ENCODE measurements at places on chromosomes 7 and 10.

- no peak for DNase-seq
These were observed 14.2 kb upstream of the PRF1 start for GRCh38 chr10:70616761-70617160.

- DNase-seq, result no peak
These were observed 128.1 kb upstream of the ACBD5 start for GRCh38 chr10:27368706-27369105.

DNA sequence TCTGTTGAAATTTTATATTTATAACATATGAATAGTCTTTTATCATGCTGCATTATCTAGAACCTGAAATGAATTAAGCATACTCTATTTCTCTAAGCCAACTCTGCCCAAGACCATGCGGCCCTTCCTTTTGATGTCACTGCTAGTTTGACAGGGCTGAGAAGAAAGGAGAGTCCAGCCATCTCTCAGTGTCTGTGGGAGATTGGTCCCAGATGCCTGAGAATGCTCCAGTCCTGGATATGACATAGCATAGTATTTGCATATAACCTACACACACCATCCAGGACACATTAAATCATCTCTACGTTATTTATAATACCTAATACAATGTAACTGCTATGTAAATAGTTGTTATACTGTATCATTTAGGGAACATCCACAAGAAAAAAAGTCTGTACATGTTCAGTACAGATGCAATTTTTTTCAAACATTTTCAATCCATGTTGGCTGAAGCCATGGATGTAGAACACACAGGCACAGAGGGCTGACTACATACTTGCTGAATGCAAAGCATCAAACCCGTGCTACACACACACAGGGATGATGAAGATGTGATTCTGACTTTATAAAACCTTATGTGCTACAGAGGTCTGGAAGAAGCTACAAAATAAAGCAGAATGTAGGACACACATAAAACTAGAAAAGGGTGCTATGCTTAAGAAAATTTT is 315.4 kb downstream of the PARD3 start:
- no peak for DNase-seq

- DNase-seq, result no peak
These were observed 130.1 kb upstream of the SHH start for GRCh38 chr7:155942226-155942950.

- DNase-seq, result no peak
These were observed 81.9 kb downstream of the SKAP2 start for GRCh38 chr7:26782501-26782900.

- DNase-seq, result no peak
These were observed 47.6 kb downstream of the PDGFA start for GRCh38 chr7:471866-472639.

DNA sequence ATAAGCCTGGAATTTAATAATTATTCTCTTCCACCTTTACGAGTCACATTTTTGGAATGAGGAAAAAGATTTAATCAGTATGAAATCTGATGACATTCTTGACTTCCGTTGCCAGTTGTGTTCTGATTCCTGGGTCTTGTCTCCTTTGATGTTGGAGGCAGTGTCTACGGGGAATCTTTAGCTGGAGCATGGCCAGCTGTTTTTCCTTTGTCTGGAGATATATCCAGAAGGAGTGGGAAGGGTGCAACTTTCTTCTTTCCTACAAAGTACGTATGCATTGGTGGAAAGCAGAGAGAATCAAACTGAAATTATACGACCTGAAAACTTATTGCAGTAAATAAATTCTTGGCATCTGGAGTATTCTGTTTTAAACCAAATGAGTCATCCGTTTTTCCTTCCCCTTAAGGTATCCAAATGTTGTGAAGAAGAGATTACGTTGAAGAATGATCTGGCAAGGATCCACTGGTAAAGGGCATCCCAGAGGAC is 6.9 kb upstream of the GNG11 start:
- no peak for DNase-seq

DNA sequence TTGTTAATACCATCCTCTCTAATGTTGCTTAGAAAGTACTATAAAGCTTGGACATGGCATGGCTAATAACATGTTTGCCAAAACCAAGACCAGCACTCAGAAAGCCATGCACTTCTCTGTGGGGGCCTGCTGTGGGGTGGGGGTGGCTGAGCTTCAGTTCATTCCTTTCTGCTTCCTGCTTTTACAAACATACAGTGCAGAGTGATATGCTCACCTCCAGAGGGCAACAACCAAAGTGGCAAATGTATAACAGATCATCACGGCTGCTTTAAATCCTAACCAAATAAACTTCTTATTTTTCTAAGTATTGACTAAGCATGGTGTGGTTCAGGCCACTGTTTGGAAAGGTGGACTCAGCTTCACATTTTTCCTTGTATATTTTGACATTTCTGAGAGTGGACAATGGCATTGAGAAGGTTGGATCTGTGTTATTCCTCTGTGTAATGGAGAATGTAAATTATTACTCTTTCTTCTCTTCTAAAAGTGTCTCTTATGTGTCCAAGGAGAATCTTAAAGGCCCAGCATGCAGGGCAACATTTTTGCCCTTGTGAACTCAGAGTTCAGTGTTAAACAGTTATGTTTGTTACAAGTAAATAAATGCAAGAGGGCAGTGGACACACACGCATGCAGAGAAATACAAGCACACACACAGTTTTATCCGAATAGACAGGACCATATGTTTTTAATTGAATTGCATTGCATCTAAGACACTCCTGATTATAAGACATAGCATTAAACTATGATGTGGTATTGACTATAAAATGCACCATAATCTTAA is 186.1 kb downstream of the HERPUD2 start:
- no peak for DNase-seq

- no peak for DNase-seq
These were observed 70.3 kb upstream of the SHH start for GRCh38 chr7:155882596-155882995.

GRCh38 chr10:27692663-27693062 is 53.0 kb downstream of the MKX start:
- no peak for DNase-seq

DNA sequence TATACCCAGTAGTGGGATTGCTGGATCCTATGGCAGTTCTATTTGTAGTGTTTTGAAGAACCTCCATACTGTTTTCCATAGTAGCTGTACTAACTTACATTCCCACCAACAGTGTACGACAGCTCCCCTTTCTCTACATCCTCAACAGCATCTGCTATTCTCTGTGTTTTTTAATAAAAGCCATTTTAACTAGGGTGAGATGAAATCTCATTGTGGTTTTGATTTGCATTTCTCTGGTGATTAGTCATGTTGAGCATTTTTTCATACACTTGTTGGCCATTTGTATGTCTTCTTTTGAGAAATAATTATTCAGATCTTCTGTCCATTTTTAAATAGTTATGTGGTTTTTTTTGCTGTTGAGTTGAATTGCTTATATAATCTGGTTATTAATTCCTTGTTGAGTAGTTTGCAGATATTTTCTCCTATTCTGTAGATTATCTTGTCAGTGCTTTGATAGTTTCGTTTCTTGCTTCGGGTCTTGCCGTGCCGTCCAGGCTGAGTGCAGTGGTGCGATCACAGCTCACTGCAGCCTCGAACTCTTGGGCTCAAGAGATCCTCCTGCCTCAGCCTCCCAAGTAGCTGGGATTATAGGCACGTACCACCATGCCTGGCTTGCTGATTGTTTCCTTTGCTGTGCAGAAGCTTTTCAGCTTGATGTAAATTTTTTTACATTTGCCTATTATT is 12.0 kb downstream of the MTG1 start:
- no peak for DNase-seq

GRCh38 chr7:140033779-140034363 is 28.9 kb downstream of the PARP12 start:
- no peak for DNase-seq

- no peak for DNase-seq
These were observed 86.7 kb downstream of the DGKI start for GRCh38 chr7:137760111-137760510.

DNA sequence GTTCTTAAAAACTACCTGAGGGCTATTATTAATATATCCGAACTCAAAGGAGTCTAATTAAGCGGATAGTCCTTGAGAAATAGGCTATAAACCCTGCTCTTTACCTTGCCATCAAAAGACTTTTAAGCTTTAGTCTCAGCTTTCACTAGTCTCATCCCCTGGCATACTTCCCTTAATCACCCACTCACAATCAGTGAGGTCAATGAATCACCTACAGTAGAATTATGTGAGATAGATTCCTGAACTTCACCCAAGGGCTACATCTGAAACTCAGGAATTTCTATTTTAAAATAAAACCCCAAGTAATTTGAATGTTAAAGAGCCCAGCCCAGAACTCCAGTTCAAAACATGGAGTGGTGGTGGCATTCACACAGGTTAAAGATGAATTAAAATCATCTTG is 108.7 kb downstream of the ETV1 start:
- DNase-seq, result no peak

- DNase-seq, result no peak
These were observed 174.1 kb upstream of the GPR26 start for GRCh38 chr10:123492016-123492415.
